ENCODE measurements at places on chromosomes 12 and 14.
A peak's percentile ranks its signal among the peaks of the same experiment; 100 is the strongest.

DNA sequence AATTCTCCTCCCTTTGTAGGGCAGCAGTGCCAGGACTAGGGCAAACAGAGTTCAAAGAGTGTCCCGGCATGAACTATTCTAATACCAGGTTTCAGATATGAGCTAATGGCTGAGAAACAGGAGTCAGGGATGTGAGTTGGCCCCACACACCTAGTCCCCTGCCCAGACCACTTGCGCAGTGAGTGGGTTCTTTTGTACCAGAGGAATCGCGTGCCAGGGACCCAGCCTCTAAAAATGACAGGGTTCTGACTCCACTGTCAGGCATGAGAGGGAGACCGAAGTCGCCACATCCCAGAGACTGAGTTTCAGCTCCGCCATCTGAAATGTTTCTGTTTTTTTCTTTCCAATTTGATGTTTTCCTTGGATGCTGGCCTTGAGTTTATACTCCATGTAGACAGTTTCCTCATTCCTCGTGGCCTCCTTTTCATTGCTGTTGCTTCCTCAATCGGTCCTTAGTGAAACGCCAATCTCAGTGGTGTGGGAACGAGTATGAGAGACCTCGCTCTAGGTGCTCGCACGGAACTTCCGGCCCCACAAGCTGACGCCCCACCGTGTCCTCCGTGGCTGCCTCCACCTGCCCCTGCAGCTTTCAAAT, 31.5 kb downstream of the FBXL14 start:
- DNase-seq: no peak

DNA sequence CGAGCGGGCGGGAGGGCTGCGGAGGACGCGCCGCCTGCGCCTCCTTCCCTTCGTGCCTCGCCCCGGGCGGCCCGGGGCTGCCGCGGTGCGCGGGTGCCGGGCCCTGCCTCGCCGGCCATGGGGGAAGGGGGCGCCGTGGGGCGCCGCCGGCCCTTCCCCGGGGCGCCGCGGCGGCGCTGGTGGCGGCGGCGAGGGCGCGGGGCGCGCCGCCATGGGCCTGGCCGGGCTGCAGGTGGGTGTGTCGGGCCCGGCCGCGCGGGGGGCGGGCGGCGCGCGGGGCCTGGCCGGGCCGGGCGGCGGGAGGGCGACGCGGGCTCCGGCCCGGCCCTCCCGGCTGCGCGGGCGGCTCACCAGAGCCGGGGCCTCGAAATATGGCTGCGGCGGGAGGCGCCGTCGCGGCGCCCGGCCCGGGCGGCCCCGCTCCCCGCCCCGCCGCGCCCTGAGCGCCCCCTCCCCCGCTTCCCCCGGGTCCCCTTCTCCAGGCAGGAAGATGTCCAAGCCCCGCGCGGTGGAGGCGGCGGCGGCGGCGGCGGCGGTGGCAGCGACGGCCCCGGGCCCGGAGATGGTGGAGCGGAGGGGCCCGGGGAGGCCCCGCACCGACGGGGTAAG, 5.1 kb downstream of the KMT5A start:
- DNase-seq: peak; percentile 44

GRCh38 chr12:88922816-88923215, 342.5 kb upstream of the KITLG start:
- no peak for DNase-seq

DNA sequence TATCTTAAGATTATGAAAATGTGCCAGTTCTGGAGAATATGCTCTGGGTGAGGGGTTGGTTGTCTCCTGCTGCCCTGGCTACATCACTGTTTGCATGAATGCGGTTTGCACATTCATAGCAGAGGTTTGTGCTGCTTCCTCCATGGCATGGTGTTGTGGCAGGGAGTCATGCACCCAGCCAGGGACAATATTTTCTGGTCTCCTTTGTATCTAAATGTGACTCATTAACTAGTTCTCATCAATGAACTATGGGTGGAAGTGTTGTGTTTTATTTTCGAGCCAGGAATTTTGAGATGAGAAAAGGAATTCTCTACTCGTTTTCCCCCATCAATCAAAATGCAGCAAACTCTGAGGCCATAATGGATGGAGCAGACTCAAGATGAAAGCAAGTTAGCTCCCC, 527.3 kb downstream of the SNAPC1 start:
- DNase-seq: no peak

DNA sequence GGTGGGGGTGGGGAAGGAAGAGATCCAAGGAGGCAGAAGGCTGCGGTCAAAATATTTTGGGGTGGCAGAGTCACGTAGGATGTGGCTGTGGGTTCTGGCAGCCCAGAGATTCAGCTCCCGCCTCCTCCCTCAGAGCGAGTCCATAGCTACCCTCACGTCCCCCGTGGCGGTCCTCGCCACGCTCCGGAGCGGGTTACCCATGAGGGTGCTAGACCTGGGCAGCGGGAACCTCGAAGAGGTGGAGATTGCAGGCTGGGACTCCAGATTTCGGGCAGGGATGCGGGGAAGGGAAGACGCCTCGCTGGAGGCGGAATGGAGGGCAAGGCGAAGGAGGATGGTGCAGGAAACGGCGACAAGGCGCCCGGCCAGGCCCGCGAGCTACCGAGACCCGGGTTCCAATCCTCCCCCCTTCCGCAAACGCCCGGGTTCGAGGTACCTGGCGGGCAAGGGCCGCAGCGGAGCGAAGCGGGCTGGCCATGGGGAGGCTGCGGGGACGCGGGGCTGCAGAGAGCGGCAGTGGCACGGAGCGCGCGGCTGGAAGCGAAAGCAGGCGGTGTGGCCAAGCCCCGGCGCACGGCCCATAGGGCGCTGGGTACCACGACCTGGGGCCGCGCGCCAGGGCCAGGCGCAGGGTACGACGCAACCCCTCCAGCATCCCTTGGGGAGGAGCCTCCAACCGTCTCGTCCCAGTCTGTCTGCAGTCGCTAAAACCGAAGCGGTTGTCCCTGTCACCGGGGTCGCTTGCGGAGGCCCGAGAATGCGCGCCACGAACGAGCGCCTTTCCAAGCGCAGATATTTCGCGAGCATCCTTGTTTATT, 46.2 kb downstream of the BCAT1 start:
- no peak for DNase-seq

GRCh38 chr12:116532428-116532827, 26.8 kb upstream of the MAP1LC3B2 start:
- DNase-seq: no peak

DNA sequence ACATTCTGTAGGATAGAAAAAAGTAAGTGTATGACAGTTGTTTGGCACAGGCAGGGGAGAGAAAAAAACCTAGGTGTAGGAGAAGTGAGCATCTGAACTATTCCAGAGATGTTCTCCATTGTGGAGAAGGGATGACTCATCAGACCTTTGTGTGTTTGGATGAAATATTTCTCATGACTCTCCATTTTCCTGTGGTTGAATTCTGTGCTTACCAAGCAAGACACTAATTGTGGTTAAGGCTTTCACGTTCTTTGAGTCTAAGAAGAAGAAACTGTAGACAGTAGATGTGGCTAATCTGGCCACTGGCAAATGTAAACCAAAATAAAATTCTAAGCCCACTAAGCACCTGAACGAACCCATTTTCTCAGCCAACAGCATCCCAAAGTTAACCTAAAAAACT, 107.9 kb upstream of the GZMB start:
- no peak for DNase-seq

DNA sequence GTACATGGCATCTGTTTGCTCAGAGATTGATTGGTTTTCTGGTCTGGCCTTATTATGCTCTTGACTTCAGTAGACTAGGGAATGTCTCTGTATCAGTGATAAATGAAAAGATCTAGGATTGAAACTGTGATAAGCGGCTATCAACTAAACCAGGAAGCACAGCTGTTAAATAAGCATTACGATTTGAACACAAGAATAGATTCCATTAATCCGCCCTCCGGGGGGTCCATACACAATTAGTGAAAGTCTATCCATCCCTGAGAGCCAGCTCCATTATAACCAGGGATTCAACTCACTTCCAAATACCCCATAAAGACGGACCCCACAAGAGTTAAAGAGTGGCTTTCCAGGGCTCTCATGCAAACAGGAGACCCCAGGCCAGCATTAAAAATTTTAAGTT, 279.0 kb downstream of the GRIN2B start:
- DNase-seq: no peak

DNA sequence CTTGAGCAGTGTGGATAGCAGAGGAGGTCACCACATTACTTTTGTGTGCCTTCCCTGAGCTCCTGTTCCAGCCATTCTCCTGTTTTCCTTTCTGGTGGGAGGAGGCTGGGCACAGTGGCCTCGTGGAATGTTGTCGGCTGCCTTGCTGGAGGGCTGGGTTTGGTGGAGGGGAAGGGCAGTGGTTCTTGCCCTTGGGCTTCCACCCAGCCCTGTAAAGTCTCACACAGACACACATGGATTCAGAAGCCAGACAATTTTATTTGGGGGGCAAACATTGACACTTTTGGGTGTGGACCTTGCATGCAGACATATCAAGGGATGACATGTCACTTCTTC, 866 bp downstream of the NPFF start:
- DNase-seq: no peak

- DNase-seq: no peak
Observed at GRCh38 chr14:36344211-36344610, 23.8 kb upstream of the MBIP start.

GRCh38 chr12:52120951-52121823, 41.7 kb downstream of the SMIM41 start:
- DNase-seq: no peak

- no peak for DNase-seq
Observed at GRCh38 chr12:76634133-76634532, 74.6 kb upstream of the OSBPL8 start.

DNA sequence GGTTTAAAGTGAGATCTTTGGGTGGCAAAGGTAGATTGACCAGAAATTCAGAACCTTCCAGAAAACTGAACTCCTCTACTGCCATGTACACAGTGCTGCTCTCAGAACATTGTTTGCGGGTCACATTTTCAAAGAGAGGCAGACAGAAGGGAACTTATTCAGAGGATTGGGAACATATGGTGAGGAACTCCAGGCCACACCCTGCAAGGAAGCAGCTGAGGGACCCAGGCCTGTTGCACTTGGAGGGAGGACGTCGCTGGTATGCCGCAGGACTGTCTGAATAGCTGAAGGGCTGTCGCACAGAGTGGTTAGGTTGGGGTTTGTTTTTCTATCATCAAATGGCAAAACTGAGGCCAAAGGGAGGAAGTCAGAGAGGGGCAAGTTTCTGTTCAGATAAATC, 441.1 kb downstream of the DPF3 start:
- no peak for DNase-seq

DNA sequence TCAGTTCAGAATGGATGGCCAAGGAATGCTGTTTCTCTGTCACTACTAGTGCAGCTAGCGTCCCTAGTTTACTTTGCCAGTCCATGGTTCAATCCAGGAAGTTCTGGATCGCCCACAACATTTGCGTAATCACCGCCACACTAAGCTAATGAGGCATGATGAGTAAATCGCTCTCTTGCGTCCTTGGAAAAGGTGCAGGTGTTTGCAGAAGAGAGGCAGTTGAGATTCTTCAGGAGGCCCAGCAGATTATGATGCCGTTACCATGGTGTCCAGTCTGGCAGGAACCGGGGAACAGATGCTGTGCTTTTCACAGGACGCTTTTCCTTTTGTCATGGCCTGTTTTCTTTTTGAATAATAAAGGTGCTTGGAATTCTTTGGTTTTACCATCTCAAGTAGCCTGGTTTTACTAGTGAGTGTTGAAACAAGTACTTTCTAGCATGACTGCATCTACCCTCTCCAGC, 9.0 kb downstream of the TPH2 start:
- DNase-seq: peak; percentile 22

DNA sequence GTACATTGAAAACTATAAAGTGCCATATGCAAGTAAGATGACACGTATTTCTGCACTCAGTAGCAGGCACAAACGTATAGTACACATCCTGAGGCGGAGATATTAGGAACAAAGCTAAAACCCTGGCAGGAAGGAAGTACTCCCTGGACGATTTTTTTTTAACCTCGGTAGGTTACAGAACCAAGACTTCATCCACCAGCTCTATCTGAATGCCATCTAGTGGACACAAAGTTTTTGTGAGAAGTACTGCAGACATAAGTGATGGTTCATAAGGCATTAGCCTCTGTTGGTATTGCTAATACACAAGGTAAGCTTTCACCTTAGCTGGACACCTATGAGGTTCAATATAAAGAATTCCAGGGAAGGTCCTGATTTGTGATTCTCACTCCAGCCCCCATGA, 83.0 kb upstream of the CCDC196 start:
- peak; percentile 61 for DNase-seq

DNA sequence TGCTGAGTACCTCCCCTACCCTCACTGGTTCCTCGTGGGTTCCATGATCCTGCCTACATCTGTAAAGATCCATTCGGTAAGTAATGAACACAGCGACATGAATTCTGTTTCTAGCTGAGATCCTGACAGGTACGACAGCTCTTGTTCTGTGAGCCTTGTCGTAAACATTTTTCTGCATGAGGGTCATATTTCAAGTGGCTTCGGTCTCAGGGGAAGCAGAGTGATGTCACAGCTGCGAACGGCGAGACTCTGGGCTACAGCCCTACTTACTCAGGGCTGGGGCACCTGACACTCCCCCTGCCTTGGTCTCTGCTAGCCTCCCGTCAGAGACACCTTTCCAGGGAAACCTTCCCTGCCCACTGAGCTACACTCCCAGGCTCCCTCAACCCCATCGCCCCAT, 85.8 kb downstream of the RBM19 start:
- DNase-seq: no peak

- no peak for DNase-seq
Observed at GRCh38 chr14:95614349-95614748, 71.9 kb upstream of the TCL1B start.

DNA sequence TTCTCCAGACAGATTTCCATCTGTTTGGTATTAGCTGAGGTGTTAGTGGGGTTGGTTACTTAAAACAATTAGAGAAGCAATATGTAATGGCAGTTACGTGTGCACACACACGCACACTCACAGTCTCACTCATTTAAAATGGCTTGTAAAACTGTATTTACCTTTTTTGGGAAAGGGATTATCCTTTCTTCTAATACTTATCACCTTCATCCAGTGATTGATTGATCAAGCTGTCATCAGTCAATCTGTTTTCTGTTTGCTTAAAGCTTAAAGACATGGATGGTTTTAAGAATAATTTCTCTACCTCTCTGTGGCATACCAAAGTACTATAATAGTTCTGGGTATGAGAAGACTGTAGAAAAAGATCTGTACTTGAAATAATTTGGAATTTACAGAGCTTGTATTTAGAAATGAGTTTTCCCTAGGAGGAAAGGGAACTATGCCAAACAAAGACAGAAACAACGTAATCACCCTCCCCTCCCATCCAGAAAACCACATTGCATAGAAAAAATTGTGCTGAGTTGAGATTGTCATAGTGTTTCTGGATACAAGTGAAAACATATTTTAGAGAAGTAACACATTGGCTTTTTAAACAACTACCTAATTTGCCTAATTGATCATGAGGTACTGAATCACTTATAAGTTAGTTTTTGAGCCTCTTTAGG, 455.8 kb downstream of the PCNX1 start:
- peak; percentile 37 for DNase-seq

GRCh38 chr14:72751276-72752033, 142.4 kb downstream of the DPF3 start:
- DNase-seq: no peak

DNA sequence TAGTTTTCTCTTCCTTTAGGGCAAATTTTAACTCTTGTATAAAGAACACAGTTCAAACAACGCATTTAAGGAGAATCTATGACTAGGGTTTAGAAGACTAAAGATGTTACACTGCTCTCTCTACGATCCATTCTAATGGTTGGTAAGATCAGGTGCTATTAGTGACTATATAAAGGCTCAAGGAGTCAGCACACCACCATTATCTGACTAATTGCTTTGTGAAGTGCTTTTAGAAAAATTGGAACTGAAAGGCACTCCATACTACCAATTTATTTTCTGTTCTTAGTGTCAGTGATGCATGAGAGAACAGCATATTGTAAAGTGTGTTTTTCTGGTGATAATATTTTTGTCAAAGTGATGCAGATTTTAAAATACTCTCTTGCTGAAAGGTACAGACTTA, 136.8 kb downstream of the SYT1 start:
- no peak for DNase-seq

GRCh38 chr12:49672301-49673217, 34.6 kb downstream of the FMNL3 start:
- no peak for DNase-seq

Measured in NB4 (cell line).